ENCODE measurements at places on chromosomes 6 and 20. TPM values are rescaled to one million over a fixed set of nuclear protein-coding genes. Genes with fewer than 3 reads are reported as not detected.

Gene ROS1
- 0.34 TPM for total RNA-seq

Gene CUTA
- total RNA-seq = 174 TPM

Gene MLN
- total RNA-seq = not detected

Gene GPX5
- not detected for total RNA-seq

Gene SLC26A8
- not detected for total RNA-seq

Gene PXDC1
- 119 TPM for total RNA-seq

Gene KHDC1L
- total RNA-seq = not detected

Gene CST4
- total RNA-seq = not detected

Gene PTGIS
- 58.2 TPM for total RNA-seq

Gene ANKRD6
- 6.3 TPM for total RNA-seq

Gene TMEM74B
- not detected for total RNA-seq

Gene DAAM2
- total RNA-seq = 11.2 TPM

Gene EPPIN
- total RNA-seq = not detected

Gene TXLNB
- 0.51 TPM for total RNA-seq

Gene ADAM33
- total RNA-seq = 111 TPM

Gene SLC35D3
- not detected for total RNA-seq

Gene HMGCLL1
- not detected for total RNA-seq

Gene SPATS1
- total RNA-seq = not detected

Gene DDO
- total RNA-seq = 1.3 TPM

Gene GGTLC1
- total RNA-seq = not detected

Gene NUP43
- total RNA-seq = 13.2 TPM

Gene KCNK5
- not detected for total RNA-seq

Gene MTFR2
- 0.17 TPM for total RNA-seq

Gene SIRPD
- not detected for total RNA-seq

Gene ARFGEF3
- 0.12 TPM for total RNA-seq

Gene C6orf163
- 0.09 TPM for total RNA-seq

Gene KIF25
- not detected for total RNA-seq

Gene HS3ST5
- not detected for total RNA-seq

Gene RIMS4
- 0.12 TPM for total RNA-seq

Gene TRERF1
- 3.6 TPM for total RNA-seq

Gene OOEP
- 0.23 TPM for total RNA-seq

Gene WFDC10B
- not detected for total RNA-seq

Gene MCHR2
- total RNA-seq = not detected

Gene XKR7
- not detected for total RNA-seq

Gene REM1
- 4.1 TPM for total RNA-seq

Gene LPIN3
- total RNA-seq = 13.2 TPM

Gene ENPP3
- not detected for total RNA-seq

Gene BPIFB1
- not detected for total RNA-seq

Gene TRIM31
- not detected for total RNA-seq

Gene CBFA2T2
- total RNA-seq = 6.3 TPM

Gene PCED1A
- 41.4 TPM for total RNA-seq

Gene FAM83C
- not detected for total RNA-seq

Gene TBCC
- 38.2 TPM for total RNA-seq

Gene PRL
- total RNA-seq = not detected

Gene PTPRK
- 17.9 TPM for total RNA-seq

Gene AVP
- total RNA-seq = not detected

Gene GRIK2
- 2.3 TPM for total RNA-seq

Gene PNPLA1
- not detected for total RNA-seq

Data from pericardium fibroblast (primary cell).